ENCODE measurements at places on chromosomes 7 and 10.

GRCh38 chr7:102434039-102434486 lies 688 bp downstream of the ORAI2 start:
- DNase-seq, result no peak

GRCh38 chr10:122551450-122551849 lies 9.1 kb upstream of the DMBT1 start:
- DNase-seq, result peak; percentile 62

DNA sequence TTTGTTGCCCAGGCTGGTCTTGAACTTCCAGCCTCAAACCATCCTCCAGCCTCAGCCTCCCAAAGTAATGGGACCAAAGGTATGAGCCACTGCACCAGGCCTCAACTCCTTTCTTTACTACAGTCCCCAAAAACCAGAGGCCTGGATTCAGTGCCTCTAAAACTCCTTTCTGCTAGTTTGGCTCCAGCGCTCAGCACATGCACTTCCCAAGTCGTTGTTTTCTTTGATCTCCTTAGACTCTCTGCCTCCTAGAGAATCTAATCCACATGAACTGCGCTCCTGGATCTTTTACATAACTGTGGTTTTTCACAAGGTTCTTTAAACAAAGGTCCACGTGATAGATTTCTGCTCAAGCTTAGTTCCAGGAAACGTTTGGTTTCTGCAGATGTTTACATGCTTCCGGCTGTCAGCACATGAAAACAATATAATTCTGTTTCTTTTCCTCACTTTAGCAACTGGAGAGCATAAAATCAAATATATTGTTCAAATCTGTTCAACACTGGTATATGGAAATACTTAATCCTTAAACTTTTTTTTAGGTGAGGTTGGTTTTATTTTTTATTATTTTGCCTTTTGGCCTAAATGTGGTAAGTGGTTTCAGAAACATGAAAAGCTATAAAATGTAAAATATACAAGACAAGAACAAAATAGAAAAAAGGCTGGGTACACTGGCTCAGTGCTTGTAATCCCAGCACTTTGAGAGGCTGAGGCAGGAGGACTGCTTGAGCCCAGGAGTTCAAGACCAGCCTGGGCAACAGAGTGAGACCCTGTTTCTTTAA lies 270.5 kb upstream of the MKLN1 start:
- no peak for DNase-seq

DNA sequence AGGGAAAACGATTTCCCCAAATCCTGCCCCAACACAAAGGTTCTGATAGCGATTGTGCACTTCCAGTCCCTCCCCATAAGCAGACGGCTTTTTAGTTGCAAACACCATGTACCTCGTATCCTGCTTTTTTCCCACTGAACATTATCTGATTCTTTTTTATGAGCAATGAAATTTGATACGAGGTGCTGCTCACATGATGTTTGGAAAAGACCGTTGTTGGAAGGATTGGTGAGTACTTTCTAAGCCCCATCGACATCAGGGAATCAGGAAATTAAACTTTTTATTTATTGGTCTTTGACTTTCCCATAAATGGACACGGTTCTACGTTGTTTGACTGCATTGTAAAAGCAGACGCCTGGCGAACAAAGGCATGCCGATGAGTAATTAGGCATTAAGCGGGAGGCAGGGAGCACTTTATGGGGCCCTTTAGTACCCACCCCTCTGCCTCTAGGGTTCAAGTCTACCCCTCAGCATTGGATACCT lies 49.4 kb downstream of the TEX36 start:
- DNase-seq, result no peak

- DNase-seq, result no peak
Measured at GRCh38 chr10:128339753-128340152, 213.5 kb upstream of the MKI67 start.

DNA sequence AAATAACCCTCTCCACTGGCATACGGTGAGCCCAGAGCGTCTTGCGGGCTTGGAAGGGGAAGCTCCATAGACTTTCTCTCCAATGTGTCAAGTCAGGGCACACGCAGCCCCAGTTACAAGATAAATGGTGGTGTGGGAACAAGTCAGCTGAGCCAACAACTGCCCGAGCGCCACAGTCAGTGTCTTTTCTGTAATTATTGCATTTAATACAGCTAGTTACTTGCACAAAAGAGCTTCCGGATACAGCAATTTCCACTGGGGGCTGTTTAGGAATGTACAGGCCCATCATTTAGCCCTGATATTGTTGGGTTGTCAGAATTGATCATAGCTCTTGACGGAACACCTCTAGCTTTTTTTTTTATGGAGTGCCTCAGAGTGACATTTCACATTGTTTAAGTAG lies 193.5 kb upstream of the SP8 start:
- DNase-seq, result no peak

GRCh38 chr7:115007751-115008150 lies 85.9 kb downstream of the MDFIC start:
- DNase-seq, result no peak

- no peak for DNase-seq
Measured at GRCh38 chr7:120030876-120031275, 242.1 kb upstream of the KCND2 start.

DNA sequence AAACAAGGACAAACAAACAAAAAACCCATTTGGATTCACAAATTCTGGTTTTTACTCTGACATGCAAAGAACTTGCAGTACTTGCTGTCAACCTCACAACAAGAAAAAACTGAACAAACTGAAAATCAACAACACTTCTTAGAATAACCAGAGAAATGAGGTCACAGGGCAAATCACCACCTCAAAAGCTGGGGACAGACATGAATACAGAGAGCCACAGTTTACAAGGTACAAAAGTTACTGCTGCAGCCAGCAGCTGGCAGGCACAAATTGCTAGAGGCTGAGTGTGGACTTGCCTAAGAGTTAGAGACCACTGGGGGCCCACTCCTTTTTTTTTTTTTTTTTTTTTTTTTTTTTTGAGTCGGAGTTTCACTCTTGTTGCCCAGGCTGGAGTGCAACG lies 15.0 kb upstream of the RNF32 start:
- DNase-seq, result no peak

- no peak for DNase-seq
Measured at GRCh38 chr7:2482725-2483451, 6.7 kb upstream of the GRIFIN start.

DNA sequence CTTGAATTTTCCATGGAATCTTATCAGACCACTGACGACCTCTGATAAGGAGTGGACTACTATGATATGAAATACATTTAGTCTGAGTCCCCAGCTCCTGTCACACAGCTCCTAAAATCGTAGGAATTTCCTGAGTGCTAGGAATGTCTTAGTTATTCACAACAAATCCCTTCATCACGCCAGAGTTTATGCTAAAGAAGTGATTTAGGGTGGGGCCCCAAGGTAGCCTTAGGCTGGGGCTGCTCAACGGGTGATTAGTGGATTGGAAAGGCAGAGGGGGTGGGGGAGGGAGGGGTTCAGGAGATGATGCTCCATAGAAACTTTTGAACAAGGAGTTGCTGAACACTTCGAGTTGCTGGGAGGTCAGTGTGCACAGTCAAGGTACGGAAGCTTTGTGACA lies 7.0 kb upstream of the TET1 start:
- DNase-seq, result no peak

- no peak for DNase-seq
Measured at GRCh38 chr7:125130173-125130572, 200.5 kb upstream of the POT1 start.

DNA sequence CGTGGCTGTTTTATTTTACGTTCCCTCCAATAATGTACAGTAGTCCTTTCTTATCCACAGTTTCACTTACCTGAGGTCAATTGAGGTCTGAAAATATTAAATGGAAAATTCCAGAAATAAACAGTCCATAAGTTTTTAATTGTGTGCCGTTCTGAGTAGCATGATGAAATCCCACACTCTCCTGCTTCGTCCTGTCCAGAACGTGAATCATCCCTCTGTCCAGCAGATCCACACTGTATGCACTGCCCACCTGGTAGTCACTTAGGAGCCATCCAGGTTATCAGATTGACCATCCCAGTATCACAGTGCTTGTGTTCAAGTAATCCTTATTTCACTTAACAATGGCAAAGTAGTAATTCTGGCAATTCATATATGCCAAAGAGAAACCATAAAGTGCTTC lies 46.3 kb downstream of the STARD3NL start:
- no peak for DNase-seq

- no peak for DNase-seq
Measured at GRCh38 chr10:77550378-77550777, 87.2 kb downstream of the KCNMA1 start.

GRCh38 chr7:88042157-88042556 lies 108.1 kb downstream of the ADAM22 start:
- no peak for DNase-seq

GRCh38 chr7:20395104-20395503 lies 64.4 kb downstream of the ITGB8 start:
- DNase-seq, result no peak

GRCh38 chr10:100744987-100745881 lies at the start of gene PAX2:
Gene PAX2, plus strand, starts transcription at chr10:100745582. Its CDS starts 679 bp downstream, at chr10:100746261.
- DNase-seq, result no peak

DNA sequence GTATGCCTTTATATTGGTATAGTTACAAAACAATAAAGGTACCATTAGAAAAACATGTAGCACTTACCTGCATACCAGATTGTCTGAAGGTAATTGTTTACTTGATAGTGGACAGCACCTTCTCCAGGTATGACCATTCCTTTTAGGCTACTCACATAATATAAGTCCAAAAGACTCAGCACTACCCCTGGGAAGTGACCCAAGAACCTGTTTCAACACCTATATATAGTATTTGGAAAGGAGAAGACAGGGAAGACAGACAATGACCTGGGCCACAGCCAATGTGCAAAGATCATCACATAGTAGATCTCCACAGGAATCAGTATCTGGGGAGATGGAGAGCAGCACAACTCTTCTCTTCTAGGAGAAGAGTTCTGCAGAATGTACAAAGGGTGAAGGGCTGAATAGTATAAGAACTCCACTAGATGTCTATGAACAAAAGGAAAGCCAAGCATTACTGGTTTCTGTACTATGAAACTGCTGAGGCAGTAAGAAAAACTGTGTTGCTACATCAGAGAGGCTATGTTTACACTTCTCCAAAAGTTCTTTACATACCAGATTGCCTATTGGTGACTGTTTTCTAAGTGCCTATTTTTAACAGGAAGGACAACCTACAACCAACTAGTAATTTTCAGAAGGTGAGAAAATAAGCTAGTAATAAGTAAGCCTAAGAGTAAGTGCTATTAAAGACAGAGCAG lies 159.2 kb downstream of the BTAF1 start:
- DNase-seq, result no peak

DNA sequence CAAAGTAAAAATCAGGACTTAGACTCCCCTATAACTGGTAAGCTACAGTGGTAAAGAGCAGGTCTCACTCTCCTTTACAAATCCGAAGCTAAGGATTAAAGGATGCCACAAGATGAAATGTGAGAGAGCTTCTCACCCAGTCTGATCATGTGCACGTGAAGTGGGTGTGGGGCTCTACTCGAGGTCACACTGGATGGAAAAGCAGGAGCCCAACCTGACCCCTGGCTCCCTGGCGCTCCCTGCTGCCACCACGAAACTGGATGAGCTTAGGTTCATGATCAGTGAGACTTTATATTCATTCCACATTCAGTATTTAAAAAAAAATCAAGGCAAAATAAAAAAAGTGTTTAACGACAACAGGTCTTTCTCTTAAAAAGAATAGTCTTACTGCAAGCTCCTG lies 21.7 kb upstream of the FOXI2 start:
- no peak for DNase-seq

GRCh38 chr10:62880162-62880561 lies 64.0 kb upstream of the EGR2 start:
- no peak for DNase-seq
